ENCODE measurements at places on chromosomes 12 and 14. TPM values are rescaled to one million over a fixed set of nuclear protein-coding genes. Genes with fewer than 3 reads are reported as not detected.
A peak's percentile ranks its signal among the peaks of the same experiment; 100 is the strongest.

- peak; percentile 62 for DNase-seq
Observed at GRCh38 chr12:88931598-88931997, 351.3 kb upstream of the KITLG start.

DNA sequence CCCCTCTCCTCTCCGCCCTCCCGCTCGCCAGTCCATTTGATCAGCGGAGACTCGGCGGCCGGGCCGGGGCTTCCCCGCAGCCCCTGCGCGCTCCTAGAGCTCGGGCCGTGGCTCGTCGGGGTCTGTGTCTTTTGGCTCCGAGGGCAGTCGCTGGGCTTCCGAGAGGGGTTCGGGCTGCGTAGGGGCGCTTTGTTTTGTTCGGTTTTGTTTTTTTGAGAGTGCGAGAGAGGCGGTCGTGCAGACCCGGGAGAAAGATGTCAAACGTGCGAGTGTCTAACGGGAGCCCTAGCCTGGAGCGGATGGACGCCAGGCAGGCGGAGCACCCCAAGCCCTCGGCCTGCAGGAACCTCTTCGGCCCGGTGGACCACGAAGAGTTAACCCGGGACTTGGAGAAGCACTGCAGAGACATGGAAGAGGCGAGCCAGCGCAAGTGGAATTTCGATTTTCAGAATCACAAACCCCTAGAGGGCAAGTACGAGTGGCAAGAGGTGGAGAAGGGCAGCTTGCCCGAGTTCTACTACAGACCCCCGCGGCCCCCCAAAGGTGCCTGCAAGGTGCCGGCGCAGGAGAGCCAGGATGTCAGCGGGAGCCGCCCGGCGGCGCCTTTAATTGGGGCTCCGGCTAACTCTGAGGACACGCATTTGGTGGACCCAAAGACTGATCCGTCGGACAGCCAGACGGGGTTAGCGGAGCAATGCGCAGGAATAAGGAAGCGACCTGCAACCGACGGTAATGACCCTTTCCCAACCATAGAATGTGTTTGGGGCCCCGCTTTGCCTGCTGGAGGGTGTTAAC is 615 bp downstream of the CDKN1B start:
- no peak for DNase-seq

Gene CLEC4C
- polyA plus RNA-seq, result not detected

- DNase-seq, result peak; percentile 89
Observed at GRCh38 chr12:57461276-57461916, 1.8 kb downstream of the GLI1 start.

Gene TAS2R19
- 1.6 TPM for polyA plus RNA-seq

Gene TMEM119
- 15.3 TPM for polyA plus RNA-seq

DNA sequence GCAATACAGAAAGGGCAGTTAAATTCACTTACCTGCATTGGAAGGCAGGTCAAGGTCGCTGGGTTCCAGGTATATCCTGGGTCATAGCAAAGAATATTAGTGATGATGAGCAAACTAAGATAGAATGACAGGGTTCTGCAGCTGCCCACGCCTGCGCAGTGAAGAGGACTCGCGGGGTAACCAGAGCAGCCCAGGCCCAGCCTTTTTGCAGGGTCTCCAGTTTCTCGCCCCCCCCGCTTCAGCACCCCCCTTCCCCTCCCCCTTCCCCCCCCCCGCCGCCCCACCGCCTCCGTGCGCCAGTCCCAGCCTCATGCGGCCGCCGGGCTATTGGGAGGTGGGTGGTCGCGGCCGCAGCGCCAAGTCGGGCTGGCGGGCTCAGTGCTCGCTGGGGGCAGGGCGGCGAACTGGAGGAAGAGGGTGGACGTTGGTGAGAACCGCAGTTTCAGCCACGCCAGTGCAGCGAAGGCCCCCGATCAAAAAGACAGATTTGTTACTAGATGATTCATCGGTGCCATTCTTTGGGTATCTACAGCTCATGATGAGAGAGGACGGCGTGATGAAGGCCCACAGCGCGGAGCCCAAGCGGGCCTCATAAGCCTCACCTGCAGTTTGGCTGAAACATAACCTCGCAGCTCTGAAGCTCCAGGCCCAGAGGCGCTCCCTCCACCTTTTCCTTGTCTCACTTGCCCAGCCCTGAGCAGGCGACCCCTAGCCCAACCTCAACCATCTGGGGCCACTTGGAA is 20.2 kb downstream of the SLC2A3 start:
- DNase-seq, result no peak

- no peak for DNase-seq
Observed at GRCh38 chr14:59998564-59998963, 78.6 kb downstream of the LRRC9 start.

DNA sequence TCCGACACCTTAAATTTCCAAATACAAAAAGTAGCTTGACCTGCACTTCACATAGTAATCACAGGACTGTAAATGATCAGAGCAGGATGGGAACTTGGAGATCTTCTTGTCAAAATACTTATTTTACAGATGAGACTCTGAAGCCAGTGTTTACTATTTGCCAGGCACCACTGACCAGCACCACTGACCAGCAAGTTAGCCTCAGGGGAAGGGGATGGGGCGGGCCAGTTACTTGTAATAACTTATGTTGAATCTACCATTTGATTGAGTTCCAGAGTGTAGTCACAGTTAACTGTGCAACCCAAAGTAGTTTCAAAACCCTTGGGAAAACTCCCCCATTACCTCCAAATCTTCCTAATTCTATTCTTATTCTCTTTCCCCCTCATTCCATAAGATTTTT is 278.4 kb downstream of the PCNX1 start:
- no peak for DNase-seq

DNA sequence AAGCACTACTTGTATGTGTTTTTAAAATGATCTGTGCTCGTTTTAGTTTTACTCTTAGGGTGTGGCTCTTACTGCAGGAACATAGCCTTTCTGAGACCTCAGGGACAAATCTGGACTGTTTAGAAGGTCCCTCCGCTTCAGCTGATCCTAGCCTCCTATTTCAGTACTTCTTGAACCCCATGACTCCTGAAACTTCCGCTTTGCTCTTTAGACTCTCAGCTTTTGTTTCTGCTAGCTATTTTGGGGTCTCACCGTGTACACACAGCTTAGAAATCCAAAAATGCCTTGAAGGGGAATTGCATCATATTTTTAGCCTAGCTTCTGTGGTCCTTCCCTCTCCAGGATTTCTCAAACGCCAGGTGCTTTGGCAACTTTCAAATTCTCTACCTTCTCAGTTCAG is 8.3 kb downstream of the OR11G2 start:
- no peak for DNase-seq

- no peak for DNase-seq
Observed at GRCh38 chr14:103708750-103709187, 6.5 kb downstream of the XRCC3 start.

GRCh38 chr14:67045440-67045839 is 143.8 kb upstream of the GARIN2 start:
- no peak for DNase-seq

- no peak for DNase-seq
Observed at GRCh38 chr14:94386085-94387031, 2.0 kb downstream of the SERPINA1 start.

DNA sequence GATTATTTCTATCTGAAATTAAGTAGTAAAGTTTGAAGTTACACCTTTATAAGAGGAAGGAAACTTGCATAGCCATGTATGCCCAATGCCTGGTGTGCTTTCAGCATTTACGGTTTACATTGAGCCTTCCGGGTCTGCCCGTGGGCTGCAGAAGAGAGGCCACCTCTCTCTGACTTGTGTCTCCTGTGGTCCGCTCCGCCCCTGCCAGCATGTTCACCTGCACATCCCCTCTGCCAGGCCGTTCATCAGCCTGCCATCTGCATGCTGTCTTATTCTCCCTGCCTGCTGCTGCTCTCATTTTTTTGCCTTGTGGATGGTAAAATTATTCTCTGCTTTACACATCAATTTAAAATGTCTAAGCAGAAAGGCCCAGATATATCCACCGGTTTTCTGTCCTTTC is 41.5 kb upstream of the DYNC1H1 start:
- no peak for DNase-seq

- no peak for DNase-seq
Observed at GRCh38 chr14:101444116-101444515, 117.2 kb upstream of the DIO3 start.

DNA sequence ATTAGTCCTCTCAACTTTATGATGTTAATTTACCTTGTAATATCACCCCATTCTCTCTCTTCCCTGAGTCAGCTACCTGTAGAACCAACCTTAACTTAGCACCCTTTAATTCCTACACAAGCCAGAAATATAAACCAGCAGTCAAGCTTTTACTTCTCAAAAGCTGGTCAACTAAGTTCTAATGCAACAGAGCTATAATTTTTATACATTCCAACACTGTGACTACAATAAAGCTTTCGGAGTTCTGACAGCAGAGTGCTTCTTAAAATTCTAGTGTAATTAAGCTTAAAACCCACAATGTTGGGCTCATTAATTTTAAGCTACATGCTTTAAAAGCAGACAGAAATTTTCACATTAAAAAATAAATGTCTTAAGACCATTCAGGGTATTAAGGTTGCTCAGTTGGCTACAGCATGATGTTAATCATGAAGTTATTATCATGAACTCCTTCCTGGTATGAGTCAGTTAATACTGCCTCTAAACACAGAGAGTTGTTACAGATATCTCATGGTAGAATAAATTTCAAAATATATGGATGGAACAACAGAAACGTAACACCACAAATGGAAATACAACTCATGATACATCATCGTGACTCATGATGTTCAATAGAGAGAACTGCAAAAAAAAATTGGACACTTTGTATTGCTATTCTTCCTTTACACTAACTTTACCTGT is 126.7 kb downstream of the EPS8 start:
- no peak for DNase-seq

Gene ALX1
- polyA plus RNA-seq, result 32.2 TPM

DNA sequence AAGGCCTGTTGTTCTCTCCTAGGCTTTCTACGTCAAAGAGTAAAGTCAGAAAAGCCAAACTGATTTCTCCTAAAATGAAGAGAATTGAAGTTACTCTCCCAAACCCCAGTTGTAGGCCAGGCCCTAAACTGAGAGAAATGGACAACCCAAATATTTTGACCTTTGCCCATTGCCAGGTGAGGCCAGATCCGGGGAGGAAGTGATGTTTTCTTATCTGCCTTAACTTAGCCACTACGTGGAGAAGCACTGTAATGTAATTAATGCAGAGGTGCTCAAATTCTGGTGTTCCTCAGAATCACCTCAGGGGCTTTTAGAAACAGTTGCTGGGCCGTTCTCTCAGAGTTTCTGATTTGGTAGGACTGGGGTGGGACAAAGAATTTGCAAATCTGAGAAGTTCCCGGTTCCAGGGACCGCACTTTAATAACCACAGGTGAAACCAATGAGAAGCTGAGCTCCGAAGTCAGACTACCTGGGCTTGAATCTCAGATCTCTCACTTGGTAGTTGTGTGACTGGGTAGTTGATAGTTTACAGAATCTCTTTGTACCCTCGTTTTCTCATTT is 73.2 kb downstream of the ETV6 start:
- no peak for DNase-seq

GRCh38 chr12:65308601-65309071 is 30.2 kb downstream of the MSRB3 start:
- DNase-seq, result no peak

GRCh38 chr12:13505224-13505623 is 308.7 kb downstream of the EMP1 start:
- DNase-seq, result no peak

Gene SLCO1B1
- not detected for polyA plus RNA-seq

- DNase-seq, result no peak
Observed at GRCh38 chr12:12592930-12593329, 18.7 kb upstream of the CREBL2 start.

GRCh38 chr12:106311139-106311538 is 8.6 kb downstream of the TCP11L2 start:
- no peak for DNase-seq

DNA sequence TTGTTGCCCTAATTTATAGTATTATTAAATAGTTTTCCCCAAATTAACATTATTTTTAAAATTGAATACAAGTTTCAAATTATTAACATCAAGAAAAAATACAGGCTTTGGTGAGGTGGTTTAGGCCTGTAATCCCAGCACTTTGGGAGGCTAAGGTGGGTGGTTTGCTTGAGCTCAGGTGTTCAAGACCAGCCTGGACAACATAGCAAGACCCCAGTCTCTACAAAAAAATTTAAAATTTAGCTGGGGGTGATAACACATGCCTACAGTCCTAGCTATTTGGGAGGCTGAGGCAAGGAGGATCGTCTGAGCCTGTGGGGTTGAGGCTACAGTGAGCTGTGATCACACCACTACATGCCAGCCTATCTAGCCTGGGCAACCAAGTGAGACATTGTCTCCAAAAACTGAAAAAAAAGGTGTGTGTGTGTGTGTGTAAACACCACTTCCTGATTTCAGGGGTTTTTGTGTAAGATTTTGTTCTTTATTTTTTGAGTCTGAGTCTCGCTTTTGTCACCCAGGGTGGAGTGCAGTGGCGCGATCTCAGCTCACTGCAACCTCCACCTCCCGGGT is 3.9 kb upstream of the DNAL1 start:
- no peak for DNase-seq

- DNase-seq, result no peak
Observed at GRCh38 chr12:6962285-6963015, 8.0 kb downstream of the PHB2 start.

- no peak for DNase-seq
Observed at GRCh38 chr12:67876305-67876915, 112.8 kb upstream of the IFNG-AS1 start.

DNA sequence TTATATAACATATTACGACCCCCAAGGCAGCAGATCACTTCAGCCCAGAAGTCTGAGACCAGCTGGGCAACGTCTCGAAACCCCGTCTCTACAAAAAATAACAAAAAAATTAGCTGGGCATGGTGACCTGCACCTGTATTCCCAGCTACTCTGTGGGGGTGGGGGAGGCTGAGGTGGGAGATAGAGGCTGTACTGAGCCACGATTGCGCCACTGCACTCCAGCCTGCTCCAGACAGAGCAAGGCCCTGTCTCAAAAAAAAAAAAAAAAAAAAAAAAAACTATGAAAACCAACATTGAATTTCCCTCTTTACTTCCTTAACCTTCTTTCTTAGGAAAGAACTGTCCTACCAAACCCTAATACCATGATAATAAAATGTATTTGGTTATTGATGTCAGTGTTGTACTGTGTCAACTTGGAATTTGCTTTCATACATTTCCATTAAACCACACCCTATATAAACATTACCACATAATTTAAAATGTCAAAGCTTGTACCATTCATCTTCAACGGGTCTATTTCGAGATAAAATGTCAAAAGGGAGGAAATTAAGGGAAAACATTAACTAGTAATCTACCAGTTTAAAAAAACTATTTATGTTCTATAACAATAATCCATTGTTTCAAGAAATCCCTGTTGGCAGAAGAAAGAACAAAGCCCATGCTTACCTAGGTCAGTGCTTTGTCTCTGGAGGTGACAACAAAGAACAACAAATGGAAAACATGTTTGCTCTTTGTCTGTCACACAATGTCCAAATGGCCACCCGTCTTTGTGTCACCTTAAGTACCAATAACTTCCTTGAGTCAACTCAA is 17.4 kb downstream of the GALNT4 start:
- DNase-seq, result no peak

Gene HOXC6
- polyA plus RNA-seq, result 28.7 TPM

- DNase-seq, result no peak
Observed at GRCh38 chr14:23154964-23155587, 28.4 kb downstream of the SLC7A8 start.

Gene ENO2
- 14.1 TPM for polyA plus RNA-seq

DNA sequence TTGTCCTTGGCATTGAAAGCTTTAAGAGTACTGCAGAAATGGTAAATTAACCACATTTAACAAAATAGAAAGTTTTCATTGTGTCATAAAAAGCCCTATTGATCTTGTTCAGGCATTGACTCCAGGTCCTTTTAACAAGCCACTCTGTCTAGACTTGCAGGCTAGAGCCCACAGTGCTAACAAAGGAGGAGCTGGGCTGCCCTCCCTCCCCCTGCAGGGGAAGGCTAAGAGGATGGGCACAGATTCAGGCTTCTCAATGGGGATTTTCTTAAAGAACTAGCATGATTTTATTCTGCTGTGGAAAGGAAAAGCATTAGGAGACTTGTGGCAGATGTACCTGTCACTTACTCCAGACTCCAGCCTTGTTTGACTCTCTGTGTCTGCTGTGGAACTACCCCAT is 463.6 kb downstream of the NRXN3 start:
- no peak for DNase-seq

All from renal pelvis (tissue), 12 donors.